ENCODE measurements at places on chromosomes 12 and 14. TPM values are rescaled to one million over a fixed set of nuclear protein-coding genes. Genes with fewer than 3 reads are reported as not detected.

Gene RNU7-1
- total RNA-seq = not detected

Gene FAM181A
- not detected for total RNA-seq

Gene CLEC4A
- total RNA-seq = 0.38 TPM

Gene RASSF9
- 0.88 TPM for total RNA-seq

Gene OSBPL8
- total RNA-seq = 44.0 TPM

Gene DTX3
- 63.5 TPM for total RNA-seq

Gene TEX22
- total RNA-seq = 1.2 TPM

Gene MYF6
- not detected for total RNA-seq

Gene CLEC4E
- total RNA-seq = not detected

Gene ITPR2
- 14.8 TPM for total RNA-seq

Gene TEX52
- 0.41 TPM for total RNA-seq

Gene OR6C76
- not detected for total RNA-seq

Gene ALDH1L2
- total RNA-seq = 0.54 TPM

DNA sequence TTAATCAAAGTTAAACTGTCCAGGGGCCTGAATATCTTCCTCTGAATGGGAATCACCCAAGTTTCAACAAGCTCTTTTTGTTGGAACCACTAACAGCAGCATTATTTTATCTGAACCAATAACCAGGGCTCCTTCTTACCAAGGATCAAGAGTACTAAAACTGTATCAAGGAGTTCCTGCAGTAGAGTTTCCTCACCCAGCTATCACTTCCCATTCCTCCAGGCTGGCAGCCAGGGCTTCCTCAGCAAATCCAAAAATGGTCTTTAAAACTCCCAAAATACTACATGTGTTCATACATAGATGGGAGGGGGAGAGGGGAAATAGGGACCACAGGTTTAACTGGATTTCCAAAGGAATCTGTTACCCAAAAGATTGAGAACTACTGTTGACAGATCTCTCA is 10.5 kb downstream of the FMNL3 start:
- no peak for DNase-seq

- no peak for DNase-seq
Observed at GRCh38 chr12:88725592-88726143, 145.4 kb upstream of the KITLG start.

DNA sequence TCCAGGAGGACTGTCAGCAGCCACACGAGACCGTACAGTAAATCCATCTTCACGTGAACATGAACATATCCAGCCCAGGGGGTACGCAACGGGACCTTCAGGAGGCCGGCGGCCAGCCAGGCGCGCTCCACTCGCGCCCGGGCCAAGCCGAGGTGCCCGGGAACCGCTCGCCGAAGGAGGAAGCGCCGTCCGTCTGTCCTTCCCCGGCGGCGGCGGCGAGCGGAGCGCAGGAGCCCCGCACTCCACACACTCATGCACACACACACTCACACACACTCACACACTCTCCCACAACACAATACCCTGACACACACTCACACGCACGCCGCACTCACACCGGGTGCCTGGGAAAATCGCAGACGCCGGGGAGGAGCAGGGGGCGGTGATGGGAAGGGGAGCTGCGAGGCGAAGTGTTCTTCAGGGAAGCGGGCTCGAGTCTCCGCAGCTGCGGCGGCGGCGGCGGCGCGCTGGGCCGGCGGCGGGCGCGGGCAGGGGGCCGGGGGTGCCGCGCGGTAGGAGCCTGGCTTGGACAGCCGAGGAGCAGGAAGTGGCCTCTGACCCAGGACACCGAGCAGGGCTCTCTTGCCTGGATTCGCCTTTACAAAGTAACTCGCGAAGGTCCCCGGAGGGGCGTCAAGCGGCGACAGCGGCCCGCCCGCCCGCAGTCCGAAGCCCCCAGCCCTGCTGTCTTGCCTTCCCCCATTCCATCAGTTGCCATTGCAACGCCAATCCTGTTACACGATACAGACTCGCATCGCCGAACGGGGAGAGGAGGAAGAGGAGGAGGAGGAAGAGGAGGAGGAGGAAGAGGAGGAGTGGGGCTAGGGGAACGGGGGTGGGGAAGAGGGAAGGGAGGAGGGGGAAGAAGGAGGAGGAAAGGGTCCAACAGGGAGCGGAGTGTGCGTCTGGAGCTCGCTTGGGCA is 601 bp downstream of the MDGA2 start:
- peak; percentile 86 for DNase-seq

GRCh38 chr12:67757651-67758050 is 109.1 kb downstream of the DYRK2 start:
- DNase-seq = no peak

DNA sequence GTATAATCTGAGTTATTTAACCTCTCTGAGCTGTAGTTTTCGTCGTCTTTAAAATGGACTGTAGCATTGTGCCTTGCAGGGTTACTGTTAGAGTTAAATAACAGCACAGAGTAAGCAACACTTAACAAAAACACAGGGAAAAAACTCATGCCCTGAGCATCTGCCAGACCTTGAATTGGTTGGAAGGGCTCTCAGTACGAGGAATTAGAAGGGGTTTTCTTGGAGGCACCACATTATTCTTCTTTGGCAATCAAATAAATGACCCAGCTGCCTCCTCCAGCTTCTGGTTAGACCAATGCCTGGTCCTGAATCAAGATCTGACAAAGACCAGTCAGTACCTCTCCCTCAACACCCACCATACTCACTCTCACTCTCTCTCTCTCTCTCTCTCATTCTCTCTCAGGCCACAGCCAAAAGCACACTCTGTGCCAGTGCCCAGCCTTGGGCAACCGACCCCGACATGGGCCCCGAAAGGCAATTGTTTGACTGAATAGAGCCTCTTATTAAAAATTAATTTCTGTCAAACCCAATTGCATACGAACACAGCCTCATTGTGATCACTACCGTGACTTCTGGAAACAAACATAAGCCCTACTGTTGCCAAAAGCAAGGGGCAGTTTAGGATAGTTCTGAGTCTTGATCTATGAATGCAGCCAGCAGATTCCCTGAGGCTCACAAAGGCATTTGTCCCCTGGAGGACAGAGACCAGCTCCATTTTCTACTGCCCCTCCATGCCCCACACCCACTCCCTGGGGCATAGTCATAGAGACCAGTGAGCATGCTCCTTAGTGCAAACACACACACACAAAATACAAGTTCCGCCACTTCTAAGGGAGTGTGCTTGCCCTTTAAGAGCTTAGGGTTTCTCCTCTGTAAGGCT is 23.9 kb downstream of the DUSP6 start:
- DNase-seq = no peak

GRCh38 chr12:55899082-55899481 is 28.6 kb downstream of the PYM1 start:
- no peak for DNase-seq

- DNase-seq = peak; percentile 71
Observed at GRCh38 chr14:101972126-101972866, 7.9 kb downstream of the DYNC1H1 start.

GRCh38 chr14:36538051-36538450 is 18.0 kb upstream of the NKX2-1 start:
- no peak for DNase-seq

DNA sequence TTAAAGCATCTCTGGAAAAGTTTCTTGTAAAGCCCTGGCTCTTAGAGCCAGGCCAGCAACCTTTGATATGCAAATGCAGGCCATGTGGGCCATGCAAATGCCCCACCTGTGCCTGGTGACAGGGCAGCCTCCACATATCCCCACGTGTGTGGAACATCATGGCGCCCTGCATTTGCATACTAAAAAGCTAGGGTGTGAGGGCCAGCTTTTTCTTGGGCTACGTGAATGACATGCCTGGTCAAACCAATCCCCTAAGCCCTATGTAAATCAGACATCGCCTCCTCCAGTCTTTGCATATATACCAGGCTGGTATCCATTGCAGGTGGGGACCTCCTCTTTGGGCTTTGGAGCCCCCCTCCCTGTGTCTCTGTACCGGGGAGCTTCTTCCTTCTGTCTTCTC is 6.4 kb downstream of the CSRP2 start:
- DNase-seq = peak; percentile 78

DNA sequence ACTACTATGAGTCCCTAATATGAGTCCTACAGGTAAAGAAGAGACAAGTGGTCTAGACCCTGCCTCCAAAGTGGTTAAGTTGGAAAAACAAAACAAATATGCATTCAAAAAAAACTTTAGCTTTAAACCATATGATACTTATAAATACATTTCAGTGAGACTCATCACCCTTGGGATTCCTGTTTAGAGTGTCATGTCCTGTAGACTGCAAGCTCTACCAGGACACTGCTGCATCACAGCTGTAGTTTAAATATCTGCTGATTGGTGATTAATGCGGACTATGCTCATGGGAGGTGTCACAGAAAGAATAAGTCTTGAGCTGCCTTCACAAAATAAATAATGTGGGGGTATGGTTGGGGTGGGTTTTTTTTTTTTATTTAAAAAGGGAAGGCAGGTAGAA is 8.8 kb upstream of the LGR5 start:
- no peak for DNase-seq

GRCh38 chr12:12217018-12217359 is 49.9 kb downstream of the LRP6 start:
- DNase-seq = no peak

- DNase-seq = no peak
Observed at GRCh38 chr14:71905860-71906259, 26.4 kb upstream of the RGS6 start.

GRCh38 chr14:59845245-59845644 is 25.3 kb downstream of the RTN1 start:
- DNase-seq = no peak

DNA sequence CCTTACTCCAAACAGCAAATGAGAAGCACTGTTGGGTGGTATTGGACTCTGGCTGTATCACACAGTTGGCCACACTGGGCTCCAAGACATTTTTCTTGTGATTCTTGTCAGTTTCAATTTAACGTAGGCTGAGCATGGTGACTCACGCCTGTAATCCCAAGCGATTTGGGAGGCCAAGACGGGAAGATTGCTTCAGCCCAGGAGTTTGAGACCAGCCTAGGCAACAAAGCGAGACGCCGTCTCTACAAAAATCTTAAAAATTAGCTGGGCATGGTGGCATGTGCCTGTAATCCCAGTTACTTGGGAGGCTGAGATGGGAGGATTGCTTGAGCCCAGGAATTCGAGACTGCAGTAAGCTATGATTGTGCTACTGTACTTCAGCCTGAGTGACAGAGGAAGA is 35.3 kb upstream of the PLEKHD1 start:
- no peak for DNase-seq

DNA sequence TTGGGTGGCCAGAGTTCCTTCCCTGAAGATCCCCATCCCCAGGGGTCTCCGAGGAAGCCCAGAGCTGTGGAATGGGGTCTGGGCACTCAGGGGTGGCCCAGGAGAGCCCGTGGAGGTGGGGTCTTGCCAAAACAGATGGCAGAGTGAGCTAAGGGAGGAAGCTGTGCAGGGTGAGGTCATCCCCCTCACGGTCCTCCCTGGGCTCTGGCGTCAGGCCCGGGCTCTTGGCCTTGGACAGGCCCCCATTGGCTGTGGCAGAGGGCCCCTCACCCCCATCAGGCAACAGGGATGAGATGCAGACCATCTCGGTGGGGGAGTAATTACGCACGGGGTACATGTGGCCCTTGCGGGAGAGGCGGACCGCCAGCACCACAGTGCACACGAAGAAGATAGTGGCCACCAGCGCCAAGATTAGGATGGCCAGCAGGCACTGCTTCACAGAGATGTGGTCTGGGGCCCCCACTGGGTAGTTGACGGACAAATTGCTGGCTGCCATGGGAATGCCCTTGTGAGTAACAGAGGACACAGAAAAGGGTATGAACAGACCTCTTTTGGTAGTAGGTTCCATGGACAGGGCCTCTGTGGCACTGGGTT is 10.7 kb downstream of the SELPLG start:
- DNase-seq = no peak

- no peak for DNase-seq
Observed at GRCh38 chr12:130970908-130971233, 17.2 kb downstream of the ADGRD1 start.

GRCh38 chr14:99685596-99685995 is 1.5 kb downstream of the CYP46A1 start:
- no peak for DNase-seq

GRCh38 chr14:64400829-64401459 is 12.8 kb downstream of the MTHFD1 start:
- DNase-seq = no peak

DNA sequence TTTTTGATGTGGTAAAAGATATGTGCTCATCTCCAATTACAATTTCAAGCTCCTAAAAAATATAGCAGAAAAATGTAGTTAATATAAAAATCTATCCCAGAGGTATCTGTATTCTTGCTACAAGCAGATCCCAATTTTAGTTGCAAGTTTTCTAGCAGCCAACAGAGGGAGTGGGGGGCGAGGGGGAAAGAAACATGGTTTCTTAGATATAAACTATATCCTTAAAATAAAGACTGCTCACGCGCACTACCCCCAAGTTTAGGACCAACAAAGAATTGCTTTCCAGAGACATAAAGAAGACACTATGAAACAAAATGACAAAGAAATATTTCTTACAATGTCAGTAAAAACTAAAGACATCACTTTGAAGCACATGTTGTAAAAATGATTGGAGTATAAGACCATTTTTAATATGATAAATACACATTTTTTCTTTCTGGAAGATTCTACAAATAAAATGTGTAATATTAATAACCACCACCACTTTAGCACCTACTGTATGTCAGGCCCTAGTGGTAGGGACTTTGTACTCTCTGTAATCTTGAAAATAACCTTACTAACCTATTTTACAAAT is 5.4 kb downstream of the MAGOHB start:
- peak; percentile 63 for DNase-seq

- DNase-seq = no peak
Observed at GRCh38 chr14:89757313-89757939, 197.1 kb downstream of the EFCAB11 start.

- no peak for DNase-seq
Observed at GRCh38 chr12:121448771-121449315, 48.9 kb downstream of the RNF34 start.

DNA sequence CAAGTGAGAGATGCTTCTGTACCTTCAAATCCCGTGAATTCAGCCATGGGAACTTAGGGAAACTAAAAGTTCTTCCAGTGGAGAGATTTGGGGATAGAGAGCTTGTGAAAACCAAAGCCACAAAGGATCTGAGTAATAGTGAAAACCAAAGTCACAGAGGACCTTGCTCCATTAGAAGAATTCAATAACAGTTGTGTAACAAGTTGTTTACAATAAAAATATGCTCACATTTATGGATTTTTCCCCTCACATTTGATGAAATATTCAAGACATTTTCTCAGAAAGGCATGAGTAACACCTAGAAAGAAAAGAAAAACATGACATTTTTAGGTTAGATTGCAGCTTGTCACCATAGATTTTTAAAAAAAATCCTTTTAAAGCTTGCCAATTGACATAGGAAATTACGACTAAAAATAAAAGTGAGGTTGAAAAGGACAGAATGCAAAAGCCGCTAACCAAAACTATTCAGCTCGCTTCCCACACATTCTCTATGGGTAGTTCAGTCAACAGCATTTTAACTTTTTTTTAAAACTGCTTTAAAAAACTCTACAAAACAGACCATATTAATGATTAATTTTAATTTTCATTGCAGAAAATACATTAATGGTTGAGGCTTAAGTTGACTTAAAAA is 113.2 kb downstream of the CAND1 start:
- DNase-seq = no peak

DNA sequence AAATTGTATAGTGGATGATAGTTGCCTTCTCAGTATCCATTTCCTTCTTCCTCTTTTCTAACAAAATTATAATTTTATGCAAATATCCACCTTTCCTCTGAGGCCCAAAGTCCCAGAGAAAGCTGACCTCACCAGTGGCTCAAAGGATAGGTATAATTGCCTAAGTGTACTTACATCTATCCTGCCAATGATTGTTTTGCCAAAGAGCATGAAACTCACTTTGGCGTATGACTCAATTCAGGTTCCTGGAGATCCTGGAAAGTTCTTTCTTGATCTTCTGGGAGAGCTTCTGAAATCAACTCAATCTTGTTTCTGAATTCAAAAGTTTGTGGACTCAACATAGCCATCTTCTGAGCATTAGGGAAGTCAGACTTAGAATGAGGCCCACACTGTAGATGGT is 10.5 kb upstream of the RBM25 start:
- DNase-seq = no peak
